Lung microvascular endothelial cell (primary cell): ENCODE measurements at places on chromosomes 3 and 15. TPM values are rescaled to one million over a fixed set of nuclear protein-coding genes. Genes with fewer than 3 reads are reported as not detected.

DNA sequence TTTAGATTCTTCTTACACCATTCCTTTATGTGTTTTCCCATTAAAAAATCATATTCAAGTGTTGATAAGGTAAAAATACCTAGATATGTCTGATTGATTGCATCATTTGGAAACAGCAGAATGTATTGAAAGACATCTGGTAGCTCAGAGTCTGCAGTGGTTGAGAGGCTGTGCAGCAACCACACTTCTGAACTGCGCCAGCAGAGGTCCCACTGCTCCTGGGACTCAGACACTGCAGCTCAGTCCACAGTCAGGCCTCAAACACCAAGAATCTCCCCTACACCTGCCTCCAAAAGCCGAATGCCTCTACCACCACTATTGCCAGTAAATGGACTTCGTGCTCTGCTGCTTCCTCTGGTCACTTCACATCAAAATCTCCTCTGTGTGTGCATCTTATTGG lies 176.9 kb upstream of the LMCD1 start:
- peak; percentile 37 for DNase-seq

- no peak for DNase-seq
Measured at GRCh38 chr15:23736033-23736673, 49.0 kb upstream of the NDN start.

DNA sequence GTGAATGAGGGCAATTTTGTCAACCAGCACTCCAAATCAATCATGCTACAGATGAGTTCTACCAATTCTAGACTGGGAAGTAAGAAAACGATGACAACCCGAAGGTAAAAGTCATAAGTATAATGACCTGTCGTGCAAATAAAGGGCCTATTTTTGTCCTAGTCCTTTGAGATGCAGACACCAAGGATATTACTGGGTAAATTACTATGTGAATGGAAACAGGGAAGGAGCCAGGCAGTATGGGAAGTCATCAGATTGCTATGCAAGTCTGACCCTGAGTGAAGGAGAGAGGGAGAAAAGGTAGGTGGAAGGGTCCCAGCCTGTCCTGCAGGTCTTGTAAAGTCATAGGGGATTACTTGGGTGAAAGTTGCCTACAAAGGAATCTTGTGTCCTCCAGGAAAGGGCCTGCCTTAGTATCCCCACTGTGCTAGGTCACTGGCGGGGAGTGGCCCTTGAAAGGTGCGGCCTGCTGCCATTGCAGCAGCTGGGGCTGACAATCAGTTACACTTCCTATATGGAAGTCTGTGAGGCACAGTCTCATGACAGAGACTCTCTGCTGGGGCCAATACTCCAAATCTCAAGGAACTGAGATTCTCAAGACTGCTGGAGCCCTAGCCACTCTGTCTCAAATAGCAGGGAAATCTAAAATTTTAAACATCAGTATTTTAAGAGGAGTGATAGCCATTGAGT lies 149.9 kb upstream of the SLC2A2 start:
- DNase-seq = no peak

DNA sequence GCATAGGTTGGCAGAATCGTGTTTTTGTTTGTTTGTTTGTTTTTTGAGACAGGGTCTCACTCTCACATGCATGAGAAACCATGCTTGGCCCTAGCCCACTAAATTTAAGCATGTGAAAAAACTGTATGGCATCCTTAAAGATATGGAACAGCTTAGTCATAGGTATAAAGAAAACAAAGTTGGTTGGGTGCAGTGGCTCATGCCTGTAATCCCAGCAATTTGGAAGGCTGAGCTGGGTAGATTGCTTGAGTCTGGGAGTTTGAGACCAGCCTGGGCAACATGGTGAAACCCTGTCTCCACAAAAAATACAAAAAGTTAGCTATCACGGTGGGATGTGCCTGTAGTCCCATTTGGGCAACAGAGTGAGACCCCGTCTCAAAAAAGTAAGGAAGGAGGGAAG lies 25.2 kb downstream of the EXD1 start:
- no peak for DNase-seq

The POTEB3 gene
- not detected in 2 replicates for total RNA-seq

The ZNF660 gene
- total RNA-seq = 0.22 and 1.4 TPM in 2 replicates

The CDCP1 gene
- total RNA-seq = under 0.01 and 0.44 TPM in 2 replicates

The CCR3 gene
- total RNA-seq = not detected in 2 replicates

The CACNA2D2 gene
- total RNA-seq = under 0.01 TPM in 1 of 2 replicates, not detected in the other
